Mesothelial cell of epicardium (in vitro differentiated cells): ENCODE measurements at places on chromosomes 7 and 10. TPM values are rescaled to one million over a fixed set of nuclear protein-coding genes. Genes with fewer than 3 reads are reported as not detected.
A peak's percentile ranks its signal among the peaks of the same experiment; 100 is the strongest.

GRCh38 chr10:80530816-80531215, 6.9 kb upstream of the SH2D4B start:
- no peak overlapping the region for H3K4me3 ChIP-seq
- no peaks in the 10 kb centered on the region for H3K27me3 ChIP-seq
- peaks cover 8% of the 10 kb centered on the region for H3K4me1 ChIP-seq
- H3K27ac ChIP-seq = no peak overlapping the region

GRCh38 chr7:131721660-131722059, 165.2 kb upstream of the PODXL start:
- H3K4me3 ChIP-seq = no peak overlapping the region

DNA sequence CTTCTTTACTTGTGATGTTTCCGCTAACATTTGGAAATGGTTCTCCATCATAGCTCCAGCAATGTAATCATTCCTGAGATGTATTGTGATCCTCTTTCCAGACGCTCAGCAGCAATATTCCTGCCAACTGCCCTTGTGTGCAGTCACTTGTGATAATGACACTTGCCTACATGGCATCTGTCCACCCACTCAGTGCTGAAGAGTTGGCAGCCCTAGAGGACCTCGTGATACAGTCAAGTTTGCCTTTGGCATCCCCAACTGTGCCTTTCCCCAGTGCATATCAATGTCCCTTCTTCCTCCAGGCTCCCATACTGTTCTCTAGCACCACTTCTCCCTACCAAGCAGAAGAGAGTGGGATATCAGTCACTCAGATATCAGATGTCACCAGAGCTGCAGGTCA, 64.9 kb downstream of the MYOF start:
- no peak overlapping the region for H3K4me3 ChIP-seq
- peaks cover 2% of the 10 kb centered on the region for H3K36me3 ChIP-seq
- no peak for DNase-seq
- no peak overlapping the region for H3K27ac ChIP-seq
- H3K27me3 ChIP-seq = no peaks in the 10 kb centered on the region

- H3K4me1 ChIP-seq = peaks cover 28% of the 10 kb centered on the region
- H3K27me3 ChIP-seq = no peaks in the 10 kb centered on the region
- no peaks in the 10 kb centered on the region for H3K36me3 ChIP-seq
- no peak for DNase-seq
- H3K27ac ChIP-seq = no peak overlapping the region
These were observed 3.0 kb upstream of the NANOS1 start for GRCh38 chr10:119026301-119027110.

- H3K4me1 ChIP-seq = peaks cover 8% of the 10 kb centered on the region
- H3K27ac ChIP-seq = no peak overlapping the region
- DNase-seq = peak; percentile 84
- no peaks in the 10 kb centered on the region for H3K36me3 ChIP-seq
- peaks cover 1% of the 10 kb centered on the region for H3K27me3 ChIP-seq
- no peak overlapping the region for H3K4me3 ChIP-seq
These were observed 9.9 kb upstream of the PSMG3 start for GRCh38 chr7:1579481-1580421.

DNA sequence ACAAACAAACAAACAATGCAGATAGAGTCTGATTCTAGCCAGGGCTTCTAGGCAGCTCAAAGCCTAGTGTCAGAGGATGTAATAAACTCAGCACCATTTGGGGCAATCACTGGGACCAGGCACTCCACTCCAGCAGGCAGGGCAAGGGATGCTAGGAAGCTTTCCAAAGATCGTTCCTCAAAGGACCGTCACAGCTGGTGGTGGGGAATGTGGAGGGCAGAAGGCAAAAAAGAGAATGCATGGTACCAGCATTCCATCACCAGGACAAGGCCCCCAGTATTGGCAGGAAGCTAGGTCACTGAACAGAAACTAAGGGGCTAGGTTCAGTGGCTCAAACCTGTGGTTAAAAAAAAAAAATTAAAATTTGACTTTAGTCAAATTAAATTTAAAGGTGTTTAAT, 94.2 kb downstream of the CUL2 start:
- H3K27me3 ChIP-seq = no peaks in the 10 kb centered on the region
- H3K4me3 ChIP-seq = no peak overlapping the region
- peaks cover 28% of the 10 kb centered on the region for H3K4me1 ChIP-seq
- no peaks in the 10 kb centered on the region for H3K36me3 ChIP-seq
- DNase-seq = no peak

DNA sequence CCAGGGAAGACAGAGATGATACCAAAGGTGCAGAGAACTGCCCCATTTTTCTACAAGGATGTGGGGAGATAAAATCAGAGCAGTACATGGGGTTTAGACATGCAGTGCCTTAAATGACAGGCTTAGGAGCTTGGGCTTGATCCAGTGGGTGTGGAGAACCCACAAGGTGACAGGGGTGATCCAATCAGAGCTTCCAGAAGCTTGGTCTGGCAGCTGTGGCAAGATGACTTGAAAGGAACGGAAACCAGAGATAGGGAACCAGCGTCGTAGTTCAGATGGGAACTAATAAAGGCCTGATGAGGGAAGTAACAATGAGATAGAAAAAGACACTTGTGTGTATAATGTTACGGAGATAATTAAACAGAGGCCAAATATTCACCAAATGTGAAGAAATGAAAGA, 80.7 kb downstream of the SLC37A3 start:
- no peak overlapping the region for H3K4me3 ChIP-seq
- peaks cover 32% of the 10 kb centered on the region for H3K36me3 ChIP-seq
- no peak overlapping the region for H3K27ac ChIP-seq
- peaks cover 10% of the 10 kb centered on the region for H3K4me1 ChIP-seq
- no peaks in the 10 kb centered on the region for H3K27me3 ChIP-seq

- DNase-seq = peak; percentile 93
- H3K27ac ChIP-seq = peak overlapping the region; percentile 95
- peaks cover 57% of the 10 kb centered on the region for H3K4me1 ChIP-seq
- H3K36me3 ChIP-seq = peaks cover under 1% of the 10 kb centered on the region
- H3K27me3 ChIP-seq = no peaks in the 10 kb centered on the region
These were observed 34.1 kb downstream of the NET1 start for GRCh38 chr10:5446390-5446926.

DNA sequence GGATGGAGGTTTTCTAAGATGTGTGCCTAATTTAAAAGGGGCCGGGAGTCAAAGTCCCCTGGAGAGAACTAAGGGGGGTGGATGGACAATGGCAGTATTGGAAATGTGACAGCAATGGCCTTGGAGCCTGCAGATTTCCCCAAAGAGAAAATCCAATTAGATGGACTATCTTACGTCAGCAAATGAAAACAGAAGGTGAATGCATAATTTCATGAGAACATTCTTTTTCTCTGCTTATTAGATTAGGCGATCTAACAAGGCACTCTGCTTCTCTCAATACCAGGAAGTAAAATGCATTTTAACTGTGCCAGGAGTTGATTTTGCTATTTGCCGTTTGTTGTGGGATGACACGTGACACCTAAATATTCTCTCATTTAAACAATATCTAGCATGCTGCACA, 226.6 kb downstream of the ADAM12 start:
- H3K27ac ChIP-seq = no peak overlapping the region
- DNase-seq = no peak
- H3K4me3 ChIP-seq = no peak overlapping the region
- no peaks in the 10 kb centered on the region for H3K4me1 ChIP-seq
- H3K27me3 ChIP-seq = peaks cover 54% of the 10 kb centered on the region

DNA sequence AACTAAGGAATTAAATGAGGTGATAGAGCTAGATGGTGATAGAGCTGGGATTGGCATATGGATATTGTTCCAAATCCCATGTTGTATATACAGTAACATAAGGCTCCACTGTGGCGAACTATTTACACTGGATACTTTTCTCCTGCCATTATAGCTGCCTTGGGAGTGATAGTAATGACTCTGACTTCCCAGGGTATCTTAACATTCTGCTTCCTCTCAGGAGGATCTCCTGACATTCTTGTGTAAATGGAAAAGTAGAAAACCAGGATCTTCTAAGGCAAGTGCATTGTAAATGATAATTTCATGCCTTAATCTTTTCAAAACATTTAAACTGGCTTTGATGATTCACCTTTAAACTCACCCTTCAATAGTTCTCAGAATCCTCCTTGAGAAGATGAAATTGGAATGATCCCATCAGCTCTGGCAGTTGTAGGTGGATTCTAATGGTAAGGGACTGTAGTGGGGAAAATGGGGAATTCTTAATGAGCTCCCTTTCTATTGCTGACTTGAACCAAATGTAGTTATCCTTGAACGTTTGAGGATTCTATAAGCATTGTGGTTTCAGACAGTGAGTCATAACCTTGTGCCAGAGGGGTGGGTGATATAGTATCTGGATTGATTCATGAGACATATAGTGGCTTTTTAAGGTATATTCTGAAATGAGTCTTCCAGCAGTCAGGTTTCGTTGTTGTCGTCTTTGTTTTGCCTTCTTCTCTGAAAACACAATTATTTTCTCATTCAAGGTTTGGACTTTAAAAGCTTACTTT, 450.0 kb downstream of the SUGCT start:
- peaks cover under 1% of the 10 kb centered on the region for H3K36me3 ChIP-seq
- DNase-seq = no peak

- no peak overlapping the region for H3K27ac ChIP-seq
- peaks cover 28% of the 10 kb centered on the region for H3K4me1 ChIP-seq
- peaks cover 10% of the 10 kb centered on the region for H3K36me3 ChIP-seq
- DNase-seq = no peak
These were observed 77.3 kb upstream of the RPA3 start for GRCh38 chr7:7795630-7796121.

DNA sequence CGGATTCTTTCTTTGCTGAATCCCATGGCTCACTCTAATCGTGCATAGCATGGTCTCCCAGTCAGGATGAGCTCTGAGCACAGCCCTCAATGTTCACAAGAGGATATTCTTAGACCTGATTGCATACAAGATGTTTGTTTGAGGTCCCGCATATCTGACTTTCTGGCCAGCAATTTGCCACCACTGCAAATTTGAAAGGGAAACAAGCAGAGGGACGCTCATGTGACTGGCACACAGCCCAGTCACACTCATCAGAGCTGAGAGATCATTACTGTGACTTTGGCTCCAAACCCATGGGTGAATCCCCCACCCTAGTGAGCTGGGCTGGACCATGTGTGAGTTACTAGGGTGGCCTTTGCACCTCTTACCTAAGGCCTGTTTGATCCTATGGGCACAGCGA, 9.9 kb downstream of the TAS2R41 start:
- no peak overlapping the region for H3K27ac ChIP-seq
- H3K4me1 ChIP-seq = peaks cover 4% of the 10 kb centered on the region
- no peak overlapping the region for H3K4me3 ChIP-seq
- H3K36me3 ChIP-seq = peaks cover 2% of the 10 kb centered on the region
- H3K27me3 ChIP-seq = no peaks in the 10 kb centered on the region

DNA sequence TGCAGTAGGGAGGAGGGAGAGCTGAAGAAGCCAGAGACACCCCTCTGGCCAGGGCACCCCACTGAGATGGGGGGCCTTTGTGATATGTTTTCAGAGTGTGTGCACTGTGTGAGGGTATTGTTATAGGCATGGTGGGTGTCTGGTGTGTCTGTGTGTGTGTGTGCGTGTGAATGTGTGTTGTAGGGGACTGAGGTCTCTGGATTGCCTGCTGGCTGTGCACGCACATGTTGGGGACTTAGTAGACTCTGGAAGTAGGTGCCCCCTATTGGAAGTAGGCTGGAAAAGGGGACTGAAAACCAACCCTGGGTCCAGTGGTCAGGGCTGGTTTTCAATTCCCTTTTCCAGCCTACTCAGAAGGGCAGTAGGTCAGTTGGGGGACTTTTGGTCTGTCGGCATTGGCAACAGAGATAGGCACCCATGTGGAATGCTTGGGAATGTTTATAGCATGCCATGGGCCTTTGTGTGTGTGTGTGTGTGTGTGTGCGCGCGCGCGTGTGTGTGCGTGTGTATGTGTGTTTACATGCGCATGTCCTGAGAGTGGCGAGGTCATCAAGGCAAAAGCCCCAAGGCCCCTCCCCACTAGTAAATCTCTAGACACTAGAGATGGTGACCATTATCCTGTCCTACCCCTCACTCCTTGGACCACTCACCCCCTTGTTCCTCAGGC, 78.8 kb downstream of the HIF1AN start:
- no peaks in the 10 kb centered on the region for H3K4me1 ChIP-seq
- no peaks in the 10 kb centered on the region for H3K36me3 ChIP-seq
- DNase-seq = peak; percentile 19
- no peak overlapping the region for H3K27ac ChIP-seq
- H3K4me3 ChIP-seq = no peak overlapping the region

DNA sequence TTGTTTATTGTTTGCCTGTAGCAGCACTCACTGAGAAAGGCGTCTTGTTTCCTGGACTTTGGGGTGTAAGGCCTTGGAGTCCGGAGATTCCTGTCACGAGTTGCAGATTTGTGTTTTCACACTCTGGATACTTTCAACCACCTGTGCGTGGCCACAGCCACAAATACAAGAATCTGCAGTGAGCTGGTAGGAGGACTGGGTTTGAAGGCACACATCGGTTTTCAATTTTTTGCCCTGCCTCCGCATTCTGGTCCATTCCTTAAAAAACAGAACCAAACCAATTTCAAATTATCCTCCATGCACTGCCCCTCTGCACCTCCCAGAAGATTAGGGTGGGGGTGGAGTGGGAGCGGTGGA, 619 bp downstream of the EXOC4 start:
- H3K36me3 ChIP-seq = peaks cover 9% of the 10 kb centered on the region
- H3K4me3 ChIP-seq = peak overlapping the region; percentile 96
- no peaks in the 10 kb centered on the region for H3K27me3 ChIP-seq
- no peak for DNase-seq

DNA sequence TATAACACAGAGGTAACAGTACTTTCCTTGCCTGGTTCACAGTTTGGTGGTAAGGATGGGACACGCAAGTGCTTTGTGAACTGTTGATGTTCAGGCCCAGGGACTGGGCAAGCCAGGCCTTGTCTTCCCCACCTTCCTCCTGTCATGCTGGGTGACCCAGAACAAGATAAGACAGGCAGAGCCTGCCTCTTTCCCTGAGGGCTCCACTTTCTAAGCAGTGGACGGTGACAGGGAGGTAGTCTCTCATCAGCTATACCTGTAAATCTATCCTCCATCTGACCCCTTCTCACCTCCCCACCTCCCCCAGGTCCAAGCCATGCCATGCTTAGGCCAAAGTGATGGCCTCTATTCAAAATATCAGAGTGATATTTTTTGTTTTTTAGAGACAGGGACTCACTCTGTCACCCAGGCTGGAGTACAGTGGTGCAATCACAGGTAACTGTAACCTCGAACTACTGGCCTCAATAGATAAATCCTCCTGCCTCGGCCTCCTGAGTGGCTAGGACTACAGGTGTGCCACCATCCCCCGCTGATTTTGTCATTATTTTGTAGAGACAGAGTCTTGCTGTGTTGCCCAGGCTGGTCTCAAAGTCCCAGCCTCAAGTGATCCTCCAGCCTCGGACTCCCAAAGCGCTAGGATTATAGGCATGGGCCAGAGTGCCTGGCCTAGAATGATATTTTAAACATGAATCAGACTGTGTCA, 42.8 kb downstream of the PDLIM1 start:
- peak overlapping the region; percentile 98 for H3K27ac ChIP-seq
- peaks cover 22% of the 10 kb centered on the region for H3K4me1 ChIP-seq
- H3K36me3 ChIP-seq = peaks cover 14% of the 10 kb centered on the region
- H3K4me3 ChIP-seq = no peak overlapping the region
- DNase-seq = no peak
- no peaks in the 10 kb centered on the region for H3K27me3 ChIP-seq

Gene NAT16
- not detected in 3 replicates for total RNA-seq

Gene CREB3L2
- total RNA-seq = 77.8 to 82.8 TPM (median 80.4 TPM) in 3 replicates

Gene EPHB4
- 120 to 127 TPM (median 125 TPM) in 3 replicates for total RNA-seq

Gene DYDC1
- not detected in 3 replicates for total RNA-seq

Gene PTCD1
- total RNA-seq = 6.7 to 12.3 TPM (median 10.5 TPM) in 3 replicates

Gene CTBP2
- 115 to 122 TPM (median 121 TPM) in 3 replicates for total RNA-seq

Gene ZMYND11
- total RNA-seq = 64.1 to 69.2 TPM (median 64.9 TPM) in 3 replicates

Gene SLC29A4
- total RNA-seq = 33.6 to 37.9 TPM (median 33.9 TPM) in 3 replicates

Gene ARHGEF35
- 14.9 to 15.9 TPM (median 15.0 TPM) in 3 replicates for total RNA-seq

Gene DOCK4
- total RNA-seq = 27.7 to 29.4 TPM (median 28.9 TPM) in 3 replicates

Gene NYAP1
- total RNA-seq = 8.2 to 8.5 TPM (median 8.4 TPM) in 3 replicates
